ENCODE measurements at places on chromosomes 3 and 15. TPM values are rescaled to one million over a fixed set of nuclear protein-coding genes. Genes with fewer than 3 reads are reported as not detected.

The COL8A1 gene
- total RNA-seq: 25.1 TPM

The PEX5L gene
- total RNA-seq: not detected

The HAPLN3 gene
- 18.4 TPM for total RNA-seq

The CIP2A gene
- 72.3 TPM for total RNA-seq

The CEP19 gene
- 9.4 TPM for total RNA-seq

The LYSMD4 gene
- 5.4 TPM for total RNA-seq

The SPINK8 gene
- not detected for total RNA-seq

The EID1 gene
- total RNA-seq: 414 TPM

The SLC51B gene
- total RNA-seq: not detected

The DNASE1L3 gene
- not detected for total RNA-seq

The TIMP4 gene
- 0.10 TPM for total RNA-seq

The EIF4E3 gene
- 1.6 TPM for total RNA-seq

The XIRP1 gene
- total RNA-seq: 0.12 TPM

The ADAMTS7 gene
- 9.7 TPM for total RNA-seq

The ZPLD1 gene
- not detected for total RNA-seq

Data from RPMI7951 (cell line).